Stimulated activated CD4-positive, alpha-beta T cell treated with anti-CD3 and anti-CD28 coated beads, Interleukin-4, amount 100 ng/mL, for 1 hour (primary cell): ENCODE measurements at places on chromosomes 4 and X.

DNA sequence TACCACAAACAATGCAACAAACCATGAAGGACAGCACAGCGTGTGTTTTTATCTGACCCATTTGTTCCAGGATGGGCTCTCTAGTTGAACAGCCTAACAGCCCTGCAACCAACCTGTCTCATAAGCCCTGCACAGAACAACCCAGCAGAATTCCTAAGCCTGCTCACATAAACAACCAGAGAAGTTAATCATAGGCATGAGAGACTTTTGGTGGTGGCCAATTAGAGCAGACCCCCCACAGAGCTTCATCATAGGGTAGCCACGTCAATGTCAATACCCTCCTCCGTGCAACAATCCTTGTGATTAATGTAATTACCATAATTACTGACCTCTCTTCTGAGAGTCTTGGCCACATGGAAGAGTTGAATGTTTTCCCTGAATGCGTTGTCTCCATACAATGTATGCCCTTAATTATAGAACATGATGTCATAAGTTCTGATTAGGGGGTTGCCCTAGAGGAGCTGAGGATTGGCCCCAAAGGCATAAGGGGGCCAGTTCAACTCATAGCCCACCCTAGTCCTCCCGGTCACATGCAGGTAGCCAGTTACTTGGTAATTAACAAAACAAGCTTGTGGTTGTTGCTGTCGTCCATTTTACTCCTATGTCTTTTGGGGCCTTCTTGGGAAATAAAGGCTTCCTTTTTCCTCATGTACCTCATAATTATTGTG lies 92.7 kb downstream of the SYNPO2 start:
- no peak for DNase-seq

GRCh38 chr4:8188085-8188484 lies 11.0 kb upstream of the SH3TC1 start:
- DNase-seq: no peak

GRCh38 chr4:109861916-109862511 lies 14.1 kb downstream of the LRIT3 start:
- DNase-seq: no peak

DNA sequence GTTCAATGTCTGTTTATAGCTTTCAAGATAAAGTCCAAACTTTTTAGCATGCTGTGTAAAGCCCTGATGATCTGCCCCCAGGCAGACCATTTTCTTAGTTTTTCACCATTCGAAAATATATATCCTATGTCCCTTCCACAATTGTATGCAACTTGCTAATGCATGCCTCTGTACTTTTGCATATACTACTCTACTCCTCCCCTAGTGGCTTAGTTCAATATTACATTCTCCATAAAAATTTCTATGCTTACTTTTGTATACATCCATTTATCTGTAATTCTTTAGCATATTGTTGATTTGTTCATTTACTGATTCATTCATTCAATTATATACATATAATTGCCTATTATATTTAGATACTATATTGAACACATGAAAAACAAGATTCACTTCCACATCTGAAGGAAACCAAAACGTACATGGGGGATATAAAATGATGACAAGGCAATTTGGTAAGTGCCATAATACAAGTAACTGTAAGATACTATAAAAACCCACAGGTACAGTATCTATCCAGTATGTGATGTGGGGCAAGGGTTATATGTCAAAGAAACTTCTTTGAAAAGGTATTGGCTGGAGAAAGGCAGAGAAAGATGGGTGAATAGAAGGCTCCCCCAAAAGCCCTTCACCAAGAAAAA lies 902.5 kb downstream of the FAM133A start:
- no peak for DNase-seq

DNA sequence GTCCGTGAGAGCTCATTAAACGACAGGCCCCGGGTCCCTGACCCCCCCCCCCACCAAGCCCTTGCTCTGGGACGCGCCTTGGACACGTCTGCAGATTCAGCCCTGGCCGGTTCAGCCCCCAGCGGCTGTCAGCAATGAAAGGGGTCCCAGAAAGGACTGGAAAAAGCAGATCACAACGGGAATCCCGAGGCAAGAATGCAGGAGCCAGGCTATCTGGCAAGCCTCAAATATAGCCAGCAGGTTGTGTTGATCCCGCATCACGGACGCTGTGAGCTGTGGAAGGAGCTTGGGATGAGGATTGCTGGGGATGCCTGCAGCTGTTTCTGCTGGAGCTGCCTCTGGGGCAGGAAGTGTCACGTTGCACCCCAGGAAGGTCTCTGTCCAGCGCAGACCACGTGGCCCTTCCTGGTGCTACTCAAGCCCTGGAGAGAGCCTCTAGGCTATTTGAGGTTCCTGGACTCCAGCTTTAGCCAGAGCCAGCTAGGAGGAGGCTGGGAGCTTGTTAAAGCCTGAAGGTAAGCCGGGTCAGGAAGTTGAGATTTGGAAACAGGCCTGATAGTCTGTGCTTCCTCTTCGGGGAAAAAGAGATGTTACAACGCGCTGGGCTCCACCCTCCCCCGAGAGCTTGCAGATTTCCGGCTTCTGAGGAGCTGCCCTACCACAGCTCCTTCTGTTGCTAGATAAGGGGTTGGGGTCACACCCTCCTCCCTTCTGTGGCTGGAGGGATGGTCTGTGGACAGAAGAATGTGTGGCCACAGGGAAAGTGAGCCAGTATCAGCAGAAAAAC lies 19.3 kb upstream of the CSF2RA start:
- peak; percentile 50 for DNase-seq
